ENCODE measurements at places on chromosomes 5 and 9.

DNA sequence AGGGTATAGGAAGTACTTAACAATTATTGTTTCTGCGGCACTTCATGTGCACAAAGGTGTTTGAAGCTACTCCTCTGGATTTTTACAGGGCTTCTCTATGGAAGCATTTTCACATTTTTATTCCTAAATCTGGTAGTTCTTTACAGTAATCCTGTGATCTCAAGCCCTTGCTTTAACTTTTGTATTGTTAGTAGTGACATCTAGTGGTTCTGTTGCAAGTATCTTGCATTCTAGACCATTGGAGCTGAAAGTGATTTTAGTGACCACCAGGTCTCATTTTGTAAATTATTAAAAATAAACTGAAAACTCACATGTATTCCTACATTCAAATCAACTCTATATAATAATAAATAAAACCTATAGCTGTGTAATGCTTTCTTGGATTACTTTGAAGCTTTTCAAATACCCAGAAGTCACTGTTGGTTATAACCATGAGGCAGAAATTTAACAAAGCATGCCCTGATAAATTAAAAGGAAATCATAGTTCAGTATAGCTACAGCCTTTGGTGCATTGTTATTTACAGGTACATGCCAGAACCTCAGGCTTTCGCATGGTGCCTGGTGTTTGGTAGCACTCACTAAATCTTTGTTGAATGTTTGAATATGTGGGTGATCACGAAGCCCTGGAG, 18.9 kb downstream of the RPS23 start:
- DNase-seq: no peak

DNA sequence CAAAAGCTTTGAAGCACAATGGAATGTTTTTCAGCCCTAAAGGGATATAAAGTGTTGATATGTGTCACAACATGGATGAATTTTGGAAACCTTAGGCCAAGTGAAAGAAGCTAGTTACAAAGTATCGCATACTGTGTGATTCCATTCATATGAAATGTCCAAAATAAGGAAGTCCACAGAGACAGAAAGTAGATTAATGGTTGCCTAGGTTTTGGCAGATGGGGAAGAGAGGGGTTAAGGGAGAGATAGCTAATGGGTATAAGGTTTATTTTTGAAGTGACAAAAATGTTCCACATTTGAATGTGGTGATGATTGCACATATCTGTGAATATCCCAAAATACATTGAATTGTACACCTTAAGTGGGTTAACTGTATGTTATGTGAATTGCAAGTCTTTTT, 57.5 kb upstream of the MCCC2 start:
- no peak for DNase-seq

DNA sequence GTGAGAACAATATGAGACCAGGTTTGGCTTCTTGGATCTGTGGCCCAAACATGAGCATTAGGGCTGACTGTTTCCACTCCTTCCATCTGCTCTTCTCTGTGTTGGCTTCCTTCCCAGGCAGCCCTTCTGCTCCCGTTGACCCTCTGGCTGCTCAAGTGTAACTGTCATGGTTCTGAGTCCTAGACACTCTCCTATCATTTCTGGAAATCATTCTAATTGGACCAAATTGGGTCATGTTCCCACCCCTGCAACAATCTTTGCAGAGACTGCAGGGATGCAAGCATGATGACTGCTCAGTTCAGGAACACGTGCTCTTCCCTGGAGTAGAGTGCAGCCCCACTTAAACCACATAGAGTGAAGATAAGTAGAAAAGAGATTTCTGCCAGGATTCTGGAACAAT, 741.4 kb downstream of the TAF11L14 start:
- no peak for DNase-seq

DNA sequence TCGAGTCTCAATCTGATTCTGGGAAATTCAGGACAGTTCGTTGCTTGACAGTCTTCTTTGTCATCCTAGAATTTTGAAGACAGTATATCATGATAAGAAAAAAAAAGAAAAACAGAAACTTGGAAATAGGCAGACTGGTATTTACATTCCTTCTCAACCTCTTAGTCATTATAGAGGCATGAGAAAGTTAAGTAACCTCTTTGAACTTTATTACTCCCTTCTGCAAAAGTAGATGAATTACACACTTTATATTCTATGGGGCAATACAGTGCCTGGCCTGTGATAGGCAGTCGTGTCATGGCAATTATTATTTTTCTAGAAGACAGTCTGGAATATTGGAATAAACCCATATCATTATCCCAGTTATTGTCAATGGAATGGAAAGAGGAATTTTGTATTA, 828.9 kb downstream of the TLR4 start:
- DNase-seq: no peak

DNA sequence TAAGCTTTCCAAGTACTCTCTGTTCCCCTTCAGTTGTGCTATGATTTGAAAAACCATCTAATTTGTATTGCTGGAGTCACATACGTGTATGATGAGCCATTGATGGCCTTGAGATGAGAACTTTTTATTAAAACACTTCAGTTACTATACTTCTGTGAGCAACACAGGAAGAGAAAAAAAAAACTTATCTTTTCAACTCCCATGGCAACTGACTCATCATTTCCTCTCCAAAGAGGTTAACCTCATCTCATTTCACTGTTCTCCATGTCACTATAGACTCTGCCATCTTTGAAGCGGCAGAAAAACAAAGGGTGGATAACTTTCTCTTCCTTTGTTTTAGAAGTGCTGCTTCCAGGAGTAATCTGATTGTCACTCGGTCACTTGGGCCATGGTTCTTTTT, 104.3 kb upstream of the PCSK1 start:
- DNase-seq: no peak

DNA sequence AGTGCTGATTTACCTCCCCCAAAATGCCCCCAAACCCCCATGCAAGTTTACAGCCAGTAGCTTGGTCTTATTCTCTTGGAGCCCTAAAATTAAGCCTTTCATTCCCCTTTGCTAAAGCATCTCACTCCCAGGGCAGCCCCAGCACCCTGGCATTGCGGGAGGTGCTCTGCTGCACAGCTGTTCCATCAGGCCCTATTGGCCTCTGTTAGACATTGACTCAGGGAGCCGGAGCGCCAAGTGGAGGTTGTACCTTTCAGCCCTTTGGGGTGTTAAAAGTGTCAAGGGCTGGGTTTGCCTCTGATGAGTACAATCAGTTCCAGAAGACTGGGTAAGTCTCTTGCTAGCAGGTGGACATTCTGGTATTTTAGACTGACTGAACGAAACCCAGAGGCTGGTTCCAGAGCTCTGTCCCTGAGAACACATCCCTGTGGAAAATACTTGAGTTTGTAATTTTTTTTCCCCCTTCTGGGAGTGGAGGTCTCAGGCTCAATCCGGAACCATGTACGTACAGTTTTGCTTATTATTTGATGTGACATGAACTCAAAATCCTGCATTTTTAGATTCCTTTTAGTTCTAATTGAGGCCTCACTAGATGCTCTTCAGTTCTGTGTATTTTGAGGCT, 102.4 kb downstream of the UBE2R2 start:
- DNase-seq: no peak

Data from left forelimb (tissue), 1 donor.